Foreskin keratinocyte (primary cell): ENCODE measurements at places on chromosomes 6 and 20. TPM values are rescaled to one million over a fixed set of nuclear protein-coding genes. Genes with fewer than 3 reads are reported as not detected.

DNA sequence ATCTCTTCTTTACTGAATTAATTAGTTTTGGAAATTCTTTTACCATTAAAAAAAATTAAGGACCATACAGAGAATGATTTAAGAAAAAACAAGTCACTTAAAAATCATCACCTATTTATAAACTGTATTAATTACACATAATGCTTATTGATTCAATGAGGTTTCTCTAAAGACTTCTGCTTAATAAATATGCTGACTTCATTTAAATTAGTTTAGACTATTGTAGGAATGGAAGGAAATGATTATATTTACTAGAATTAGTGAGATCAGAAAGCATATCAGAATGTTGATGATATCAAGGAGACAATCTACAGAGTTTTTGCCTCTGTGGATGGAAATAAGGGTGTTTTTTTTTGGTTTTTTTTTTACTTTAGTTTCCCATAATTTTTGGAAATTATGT lies 34.6 kb upstream of the SMIM28 start:
- no peak for DNase-seq

DNA sequence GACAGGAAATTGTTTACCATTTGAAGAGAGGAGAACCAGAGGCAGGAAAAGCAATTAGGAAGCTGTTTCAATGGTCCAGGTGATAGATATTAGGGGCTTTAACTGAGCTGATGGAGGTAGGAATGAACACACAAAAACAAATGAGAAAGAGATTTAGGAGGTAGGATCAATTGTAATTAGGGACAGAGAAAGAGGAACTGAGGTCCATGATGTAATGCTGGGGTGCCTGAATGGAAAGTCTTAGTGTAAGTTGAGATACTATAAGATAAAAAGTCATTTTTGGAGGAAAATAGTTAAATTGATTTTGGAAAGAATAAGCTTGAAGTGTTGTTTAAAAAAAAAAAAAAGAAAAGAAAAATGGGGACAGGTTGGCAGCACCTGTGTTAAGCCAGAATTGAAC lies 58.5 kb upstream of the B3GAT2 start:
- DNase-seq = no peak

DNA sequence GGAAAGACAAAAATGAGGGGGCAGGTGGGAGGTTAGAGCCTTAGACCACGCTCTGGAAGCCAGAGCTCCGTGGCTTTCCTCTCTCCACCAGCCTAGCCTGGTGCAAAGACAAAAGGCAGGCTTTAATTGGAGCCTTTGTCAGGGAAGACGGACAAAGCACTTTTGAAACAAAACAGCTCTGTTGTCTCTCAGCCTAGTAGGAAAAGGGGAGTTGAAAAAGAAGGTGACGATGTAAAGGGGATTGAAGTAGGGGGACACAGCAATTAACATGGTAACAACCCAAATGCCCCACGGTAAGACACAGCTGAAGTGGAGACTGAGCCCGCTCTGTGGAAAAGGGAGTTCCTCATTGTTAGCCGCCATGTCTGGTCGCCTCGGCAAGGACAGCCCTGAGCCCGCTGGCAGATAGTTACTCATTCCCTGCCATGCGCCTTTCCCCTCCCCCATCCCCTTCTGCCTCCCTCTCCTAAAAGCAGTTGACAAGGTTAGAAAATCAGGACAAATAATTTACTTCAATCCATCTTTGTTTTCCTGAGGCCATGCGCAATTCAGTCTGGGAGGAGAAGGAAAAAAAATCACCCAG lies 93.0 kb downstream of the TCP11 start:
- no peak for DNase-seq

Gene ZNF76
- 10.2 and 11.9 TPM in 2 replicates for total RNA-seq

GRCh38 chr6:166104107-166104506 lies 63.5 kb downstream of the TBXT start:
- DNase-seq = no peak

GRCh38 chr6:118905851-118906250 lies 11.9 kb downstream of the ASF1A start:
- DNase-seq = no peak

GRCh38 chr6:92681401-92681800 lies 738.0 kb downstream of the EPHA7 start:
- no peak for DNase-seq

Gene EEF1E1
- total RNA-seq = 57.7 and 58.1 TPM in 2 replicates

GRCh38 chr6:159469443-159469842 lies 223.6 kb downstream of the SOD2 start:
- no peak for DNase-seq

GRCh38 chr20:19947611-19948264 lies 69.4 kb upstream of the NAA20 start:
- peak; percentile 39 for DNase-seq

Gene GATA5
- total RNA-seq = not detected in 2 replicates

- no peak for DNase-seq
These were observed 123.5 kb upstream of the CST7 start for GRCh38 chr20:24825591-24825990.

GRCh38 chr6:76506808-76507207 lies 434.3 kb upstream of the IMPG1 start:
- no peak for DNase-seq

Gene ZNF512B
- 13.3 and 14.5 TPM in 2 replicates for total RNA-seq

DNA sequence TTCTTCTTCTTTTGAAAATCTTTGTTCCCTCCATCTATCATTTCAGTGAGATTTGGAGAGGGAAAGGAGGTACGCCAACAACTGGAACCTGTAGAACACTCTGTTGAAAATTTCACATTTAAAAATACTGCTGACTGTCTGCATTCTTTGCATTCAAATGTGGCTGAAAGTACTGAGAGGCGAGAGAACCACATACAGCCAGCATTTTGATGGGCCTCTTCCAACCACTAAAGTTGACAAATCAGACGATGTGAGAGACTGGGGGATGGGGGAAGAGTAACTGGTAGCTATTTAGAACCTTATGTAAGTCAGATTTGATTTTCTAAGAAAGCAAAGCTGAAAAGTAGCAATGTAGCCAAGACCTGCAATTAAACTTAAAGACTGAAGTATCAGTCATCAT lies 77.5 kb downstream of the FKBP5 start:
- DNase-seq = no peak

Gene REV3L
- total RNA-seq = 10.6 and 14.1 TPM in 2 replicates

- DNase-seq = no peak
These were observed 47.1 kb downstream of the PSMG4 start for GRCh38 chr6:3305831-3306230.

Gene MACROD2
- total RNA-seq = 0.67 and 0.68 TPM in 2 replicates

- DNase-seq = no peak
These were observed 20.8 kb upstream of the IBTK start for GRCh38 chr6:82268301-82268846.

- DNase-seq = no peak
These were observed 19.2 kb upstream of the PTGIS start for GRCh38 chr20:49587111-49587570.

DNA sequence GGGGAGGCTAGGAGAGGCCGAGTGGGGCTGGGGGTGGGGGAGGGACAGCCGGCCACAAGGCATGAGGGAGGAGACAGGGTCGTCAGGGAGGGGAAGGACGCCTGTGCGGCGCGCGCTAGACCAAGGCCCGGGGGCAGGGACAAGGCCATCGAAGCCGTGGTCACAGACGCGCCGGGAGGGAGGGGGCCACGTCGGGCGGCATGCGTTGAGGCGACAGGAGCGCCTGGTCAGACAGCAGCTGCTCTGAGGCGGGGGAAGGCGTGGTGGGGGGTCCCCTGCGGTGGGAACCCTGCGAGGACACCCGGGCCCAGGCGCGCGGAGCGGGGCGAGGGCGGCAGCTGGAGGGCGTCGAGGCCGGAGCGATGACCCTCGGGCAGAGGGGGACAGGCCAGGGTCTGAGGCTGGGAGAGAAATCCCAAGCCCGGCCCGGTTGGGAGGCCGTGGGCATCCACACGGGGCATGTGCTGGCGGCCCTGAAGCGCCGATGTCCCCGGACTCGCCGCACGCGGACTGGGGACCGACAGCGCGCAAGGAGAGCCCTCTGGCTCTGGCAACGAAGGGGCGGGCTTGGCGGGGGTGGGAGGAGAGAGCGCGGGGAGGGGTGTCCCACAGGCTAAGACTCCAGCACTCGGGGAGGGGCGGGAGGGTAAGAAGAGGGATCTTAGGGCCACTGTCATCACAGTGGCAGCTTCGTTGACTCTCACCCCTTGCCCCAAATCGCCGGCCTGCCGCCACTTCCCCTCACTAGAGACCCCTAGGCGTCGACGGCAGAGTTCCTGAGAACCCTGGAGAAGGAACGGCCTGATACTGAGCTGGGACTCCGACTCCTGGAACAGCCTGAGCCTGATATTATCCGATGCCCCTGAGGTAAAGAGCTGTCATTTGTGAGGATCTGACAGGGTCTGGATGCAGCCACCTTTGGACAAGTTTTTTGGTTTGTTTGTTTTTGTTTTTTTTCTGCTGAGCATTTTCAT lies 5.0 kb downstream of the TMEM239 start:
- DNase-seq = no peak

DNA sequence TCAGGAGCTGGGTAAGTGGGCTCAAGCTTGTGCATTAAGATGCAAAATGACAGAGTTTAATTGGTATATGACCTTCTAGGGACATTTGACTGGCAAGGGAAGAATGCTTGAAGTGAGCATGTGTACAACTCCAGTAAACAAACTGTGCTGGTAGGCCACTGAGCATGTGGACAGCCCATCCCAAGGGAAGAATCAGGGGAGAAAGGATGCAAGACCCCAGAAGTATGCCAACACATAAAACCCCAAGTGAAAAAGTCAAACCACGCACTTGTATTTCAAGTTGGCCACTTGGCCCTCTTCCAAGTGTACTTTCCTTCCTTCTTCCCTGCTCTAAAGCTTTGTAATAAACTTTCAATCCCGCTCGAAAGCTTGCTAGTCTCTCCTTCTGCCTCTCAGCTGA lies 10.4 kb upstream of the THBD start:
- DNase-seq = no peak

GRCh38 chr6:5054245-5054873 lies 30.8 kb upstream of the PPP1R3G start:
- DNase-seq = no peak

Gene MYLK4
- total RNA-seq = 0.24 and 0.28 TPM in 2 replicates

Gene SLC2A10
- 0.11 and 0.37 TPM in 2 replicates for total RNA-seq

Gene CENPW
- total RNA-seq = 39.2 and 50.7 TPM in 2 replicates

Gene NPBWR2
- not detected in 2 replicates for total RNA-seq
